ENCODE measurements at places on chromosomes 6 and 20. TPM values are rescaled to one million over a fixed set of nuclear protein-coding genes. Genes with fewer than 3 reads are reported as not detected.

GRCh38 chr6:24227556-24227955 is 101.5 kb downstream of the NRSN1 start:
- no peak for DNase-seq

The SRMS gene
- not detected for total RNA-seq

- DNase-seq: no peak
These were observed 1227.0 kb upstream of the GJE1 start for GRCh38 chr6:140905724-140906123.

- DNase-seq: no peak
These were observed 6.5 kb downstream of the PLEKHG1 start for GRCh38 chr6:150606168-150606591.

- DNase-seq: no peak
These were observed 85.7 kb upstream of the TAB2 start for GRCh38 chr6:149231778-149232177.

DNA sequence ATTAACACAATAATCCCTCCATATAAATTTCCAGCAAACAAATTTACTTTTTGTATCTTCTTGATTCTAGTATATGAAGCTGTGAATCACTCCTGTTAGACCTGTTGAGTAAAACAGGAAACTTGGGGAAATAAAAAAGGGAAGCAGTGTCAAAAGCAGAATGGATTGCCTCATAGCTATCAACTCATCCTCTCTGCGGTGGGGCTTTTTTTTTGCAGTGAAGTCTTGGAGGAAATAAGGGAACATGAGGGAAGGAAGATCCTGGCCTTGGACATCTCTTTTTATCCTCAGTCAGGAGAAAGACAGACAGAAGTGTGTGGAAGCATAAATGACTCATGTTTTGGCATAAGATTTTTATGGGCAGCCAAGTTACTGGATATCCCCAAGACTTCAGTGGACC is 332.5 kb downstream of the TFAP2A start:
- no peak for DNase-seq

The PLCB4 gene
- 0.23 TPM for total RNA-seq

The CLPSL2 gene
- not detected for total RNA-seq

- DNase-seq: no peak
These were observed 4.6 kb upstream of the NOL4L start for GRCh38 chr20:32589769-32590168.

DNA sequence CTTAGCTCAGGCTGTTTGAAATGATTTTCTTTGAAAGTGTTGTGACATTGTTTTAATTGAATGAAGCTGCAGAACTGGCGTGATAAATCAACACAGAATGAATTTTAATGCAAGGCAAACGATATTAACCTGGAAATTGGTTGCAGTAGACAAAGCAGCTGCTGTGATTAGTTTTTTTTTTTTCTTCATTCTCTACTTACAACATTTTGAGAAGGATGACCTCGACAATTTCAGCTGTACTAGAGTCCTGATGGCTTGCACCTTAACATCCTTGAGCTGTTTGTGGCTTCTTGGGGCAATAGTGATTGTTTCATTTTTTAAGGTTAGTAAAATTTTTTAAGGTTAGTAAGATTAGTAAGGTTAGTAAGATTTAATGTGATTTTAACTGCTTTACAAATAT is 54.2 kb downstream of the QKI start:
- no peak for DNase-seq

- DNase-seq: no peak
These were observed 33.5 kb downstream of the NEDD9 start for GRCh38 chr6:11198663-11199603.

- DNase-seq: peak; percentile 89
These were observed 44.5 kb downstream of the RBM38 start for GRCh38 chr20:57435498-57436222.

GRCh38 chr6:155004576-155005372 is 9.7 kb downstream of the TIAM2 start:
- no peak for DNase-seq

- no peak for DNase-seq
These were observed 13.3 kb downstream of the ZSCAN31 start for GRCh38 chr6:28322661-28323060.

The CALHM4 gene
- total RNA-seq: not detected

DNA sequence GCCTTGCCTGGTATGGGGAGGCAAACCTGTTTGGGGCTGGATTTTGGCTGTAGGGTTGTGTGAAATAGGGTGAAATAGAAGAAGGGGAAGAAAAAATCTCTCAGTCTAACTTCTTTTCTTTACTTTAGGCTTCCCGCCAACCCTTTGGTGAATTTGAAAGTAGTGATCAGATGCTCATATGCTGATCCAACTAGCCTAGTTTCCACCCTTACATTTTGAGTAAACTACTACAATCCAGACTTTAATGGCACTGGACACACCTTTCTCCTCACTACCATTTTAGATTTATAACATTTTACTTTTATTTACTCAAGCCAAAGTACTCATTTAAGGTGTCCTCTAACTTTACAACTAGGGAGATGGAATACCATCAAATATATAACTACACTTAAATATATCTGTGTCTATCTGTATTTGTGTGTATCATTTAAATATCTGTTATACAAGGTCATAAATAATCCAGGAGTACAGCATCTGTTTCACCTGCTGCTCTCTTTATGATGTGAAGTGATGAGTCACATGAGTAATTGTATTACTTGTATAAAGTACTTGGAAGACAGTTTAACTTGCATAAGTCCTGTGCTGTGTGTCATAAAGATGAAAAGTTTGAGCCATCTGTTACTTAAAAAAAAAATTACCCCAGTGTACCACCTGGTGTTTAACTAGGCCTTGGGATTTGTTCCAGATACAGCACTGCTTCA is 172.1 kb downstream of the CDKAL1 start:
- no peak for DNase-seq

The PGC gene
- total RNA-seq: 0.63 TPM

The PDSS2 gene
- total RNA-seq: 18.9 TPM

DNA sequence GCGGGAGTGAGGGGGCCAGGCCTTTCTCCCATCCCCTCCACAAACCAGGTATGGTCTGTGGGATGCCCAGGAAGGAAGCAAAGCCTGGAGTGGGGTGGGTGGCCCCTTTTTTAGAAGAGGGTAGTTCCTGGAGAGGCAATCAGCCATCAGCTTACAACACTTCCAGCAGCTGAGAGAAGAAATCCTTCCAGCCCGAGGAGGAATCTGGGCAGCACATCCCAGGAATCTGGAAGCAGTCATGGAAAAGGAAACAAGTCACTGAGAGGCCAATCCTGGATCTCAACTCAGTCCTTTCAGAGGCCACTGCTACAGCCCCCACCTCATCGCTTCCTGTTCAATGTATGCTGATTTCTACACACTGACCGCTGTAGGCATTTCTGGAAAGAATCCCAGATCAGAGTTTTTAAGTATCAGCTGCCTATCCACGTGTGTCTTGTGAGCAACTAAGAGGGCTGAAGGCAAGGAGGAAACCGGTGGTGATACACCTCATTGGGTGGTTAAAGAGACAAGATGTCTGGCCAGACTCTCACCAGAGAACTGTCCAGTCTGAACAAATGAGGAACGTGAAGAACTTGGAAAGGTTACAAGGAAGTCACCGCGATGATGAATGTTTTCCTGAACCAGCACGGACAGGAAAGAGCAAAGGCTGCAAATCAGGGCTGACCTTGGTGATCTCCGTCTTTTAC is 92.9 kb upstream of the SHLD1 start:
- DNase-seq: no peak

DNA sequence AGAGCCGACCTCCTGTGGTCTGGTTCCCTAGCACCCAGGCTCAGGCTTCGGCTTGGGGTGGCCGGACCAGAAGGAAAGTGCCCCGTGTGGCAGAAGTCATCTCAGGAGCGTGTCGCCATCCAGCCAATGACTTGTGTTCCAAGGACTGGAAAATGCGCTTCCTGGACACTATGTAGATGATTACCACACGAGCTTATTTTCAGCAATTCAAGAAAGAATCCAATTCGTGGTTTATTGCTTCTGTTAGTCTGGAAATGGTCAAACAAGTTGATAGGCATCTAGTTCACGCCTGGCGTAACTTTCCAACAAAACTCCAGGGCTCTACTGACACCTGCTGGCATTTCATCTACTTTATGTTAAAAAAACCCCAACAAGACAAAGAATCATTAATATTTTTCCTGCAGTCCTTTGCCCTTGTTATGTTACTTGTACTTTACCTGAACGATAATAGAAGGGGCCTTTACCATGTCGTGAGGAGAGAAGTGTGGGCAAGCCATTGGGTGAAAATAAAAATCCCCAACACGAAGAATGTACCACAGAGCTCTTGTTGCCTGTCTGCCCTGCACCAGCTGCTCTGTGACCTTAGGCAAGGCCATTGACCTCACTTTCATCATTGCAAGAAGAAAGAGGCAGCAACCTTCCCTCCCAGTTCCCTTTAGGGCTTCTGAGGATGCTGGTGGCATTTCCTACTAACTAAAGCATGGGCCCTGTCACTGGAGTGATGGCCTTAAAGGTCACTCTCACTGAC is 154.7 kb upstream of the LAMP5 start:
- no peak for DNase-seq

The ROS1 gene
- total RNA-seq: 0.15 TPM

DNA sequence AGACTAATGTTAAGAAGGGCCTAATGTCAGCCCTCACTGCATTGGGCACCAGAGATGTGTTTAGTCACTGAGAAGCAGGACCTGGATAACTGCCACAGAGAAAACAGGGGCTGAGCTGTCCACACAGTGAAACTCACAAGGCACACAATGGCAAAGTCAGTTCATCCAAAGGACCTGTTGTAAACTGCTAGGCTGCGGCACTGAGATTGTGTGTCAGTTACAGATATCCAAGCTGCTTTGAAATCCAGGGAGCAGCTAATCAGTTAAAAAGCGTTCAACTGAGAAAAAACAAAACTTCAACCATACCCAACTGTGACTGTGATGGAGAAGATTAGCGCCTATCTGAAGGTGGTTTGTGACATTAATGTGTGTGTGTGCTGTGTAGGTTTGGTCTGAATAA is 27.8 kb upstream of the TMEM14A start:
- DNase-seq: no peak

GRCh38 chr6:130908188-130908587 is 81.0 kb downstream of the SMLR1 start:
- no peak for DNase-seq

The HCK gene
- 3.7 TPM for total RNA-seq

DNA sequence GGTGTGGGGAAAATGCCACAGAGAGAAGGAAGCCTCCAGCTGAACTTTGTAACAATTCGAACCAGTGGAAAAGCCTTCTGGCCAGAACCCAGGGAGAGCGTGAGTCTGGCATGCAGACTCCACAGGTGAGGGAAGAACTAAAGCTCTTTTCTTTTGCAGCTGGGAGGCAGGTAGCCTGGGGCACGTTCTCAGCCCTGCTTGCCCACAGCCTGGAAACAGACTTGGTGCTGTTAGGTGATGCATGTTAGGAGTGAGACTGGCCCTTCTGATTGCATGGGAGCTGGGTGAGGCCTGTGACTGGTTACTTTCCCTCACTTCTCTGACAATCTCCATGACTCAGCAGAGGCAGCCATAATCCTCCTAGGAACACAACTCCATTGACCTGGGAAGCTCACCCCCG is 34.2 kb downstream of the PROKR2 start:
- no peak for DNase-seq

- no peak for DNase-seq
These were observed 3.7 kb downstream of the FAM162B start for GRCh38 chr6:116761779-116762178.

DNA sequence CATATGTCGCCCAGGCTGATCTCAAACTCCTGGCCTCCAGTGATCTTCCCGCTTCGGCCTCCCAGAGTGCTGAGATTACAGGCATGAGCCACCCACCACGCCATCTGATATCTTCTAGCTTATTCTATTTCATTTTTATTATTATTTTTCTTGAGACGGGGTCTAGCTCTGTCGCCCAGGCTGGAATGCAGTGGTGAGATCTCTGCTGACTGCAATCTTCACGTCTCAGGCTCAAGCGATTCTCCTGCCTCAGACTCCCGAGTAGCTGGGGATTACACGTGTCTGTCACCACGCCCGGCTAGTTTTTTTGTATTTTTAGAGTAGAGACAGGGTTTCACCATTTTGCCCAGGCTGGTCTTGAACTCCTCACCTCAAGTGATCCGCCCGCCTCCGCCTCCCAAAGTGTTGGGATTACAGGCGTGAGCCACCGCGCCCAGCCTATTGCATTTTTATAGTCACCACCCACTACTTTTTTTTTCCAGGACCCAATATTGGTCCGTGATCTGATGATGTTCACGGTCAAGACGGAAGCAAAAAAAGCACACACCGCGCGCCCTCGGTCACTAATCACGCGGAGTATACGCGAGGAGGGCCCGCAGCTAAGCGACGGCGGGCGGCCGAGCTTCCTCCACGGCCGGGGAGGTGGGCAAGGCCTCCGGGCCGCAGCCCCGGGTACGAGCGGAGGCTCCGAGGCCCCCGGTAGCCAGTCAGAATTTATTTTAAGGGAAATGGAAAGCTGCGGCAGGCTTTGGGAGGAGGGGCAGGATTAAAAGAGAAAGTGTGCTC is 1.1 kb upstream of the LSM14B start:
- peak; percentile 61 for DNase-seq

- no peak for DNase-seq
These were observed 41.2 kb downstream of the TMEM14A start for GRCh38 chr6:52712136-52712535.

The OVOL2 gene
- 0.18 TPM for total RNA-seq

DNA sequence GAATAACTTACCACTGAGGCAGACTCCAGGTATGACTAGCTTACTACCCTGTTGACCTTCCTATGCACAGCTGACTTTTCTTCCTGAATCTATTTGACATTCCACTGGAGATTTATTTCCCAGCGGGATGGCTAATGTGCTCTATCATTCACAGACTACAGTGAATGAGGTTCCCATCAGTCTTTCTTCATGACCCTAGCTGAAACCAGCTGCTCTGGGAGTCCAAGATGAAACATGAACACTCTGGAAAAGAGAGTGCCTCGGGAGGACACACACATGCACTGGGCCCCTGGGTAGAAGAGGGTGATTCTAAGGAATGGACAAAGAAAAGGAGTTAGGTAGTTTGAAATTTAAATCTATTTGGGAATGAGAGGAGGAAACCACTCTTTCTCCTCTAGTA is 82.6 kb upstream of the DST start:
- no peak for DNase-seq

GRCh38 chr6:21295506-21296240 is 297.9 kb upstream of the SOX4 start:
- DNase-seq: no peak

The PFDN6 gene
- total RNA-seq: 19.2 TPM

DNA sequence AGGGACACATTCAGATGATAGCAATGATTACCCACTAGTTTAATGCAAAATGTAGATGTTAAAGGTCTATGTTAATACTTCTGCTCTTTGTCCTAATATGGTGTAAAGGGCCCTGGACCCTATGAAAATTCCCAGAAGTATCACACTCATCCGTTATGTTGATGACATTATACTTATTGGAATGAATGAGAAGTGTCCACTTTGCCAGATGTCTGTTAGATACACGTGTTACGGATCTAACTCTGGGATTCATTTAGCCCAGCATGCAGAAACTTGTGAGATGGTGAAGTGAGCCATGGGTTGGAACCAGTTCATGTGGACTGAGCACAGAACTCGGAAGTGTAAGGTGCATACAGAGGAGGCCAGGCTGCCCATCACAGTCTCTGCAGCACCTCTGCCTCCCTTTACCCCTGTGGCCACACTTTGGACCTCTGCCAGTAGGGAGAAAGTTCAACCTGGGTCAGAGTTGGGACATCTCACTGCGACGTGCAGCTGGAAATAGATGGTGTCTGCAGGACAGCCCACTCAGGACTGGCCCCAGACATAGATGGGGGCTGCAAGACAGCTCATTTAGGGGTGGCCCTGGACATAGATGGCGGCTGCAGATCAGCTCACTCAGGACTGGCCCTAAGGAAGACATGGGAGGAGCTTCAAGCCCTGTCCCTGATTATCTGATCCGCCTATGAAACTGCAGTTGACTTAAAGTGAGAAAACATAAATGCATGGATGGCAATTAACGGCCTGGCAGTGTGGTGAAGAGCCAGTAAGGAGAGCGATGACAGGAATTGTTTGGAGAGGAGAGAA is 71.2 kb upstream of the THBS2 start:
- no peak for DNase-seq

All from left lobe of liver (tissue), 2 donors.